Thoracic aorta (tissue), 2 donors: ENCODE measurements at places on chromosomes 2 and 18. TPM values are rescaled to one million over a fixed set of nuclear protein-coding genes. Genes with fewer than 3 reads are reported as not detected.
A peak's percentile ranks its signal among the peaks of the same experiment; 100 is the strongest.

Gene MERTK
- total RNA-seq, result 47.1 TPM

Gene HS1BP3
- total RNA-seq, result 65.8 TPM

Gene CNRIP1
- 45.6 TPM for total RNA-seq

Gene TRABD2A
- total RNA-seq, result 1.8 TPM

Gene ZC3H6
- 10.6 TPM for total RNA-seq

Gene TTC21B
- 34.1 TPM for total RNA-seq

Gene ZNF385B
- 1.9 TPM for total RNA-seq

Gene SLC9A4
- total RNA-seq, result not detected

Gene CRYGC
- total RNA-seq, result not detected

Gene ZSWIM2
- total RNA-seq, result not detected

Gene NETO1
- total RNA-seq, result not detected

Gene MPV17
- 58.1 TPM for total RNA-seq

Gene UCN
- 1.8 TPM for total RNA-seq

Gene EVA1A
- total RNA-seq, result 1.1 TPM

DNA sequence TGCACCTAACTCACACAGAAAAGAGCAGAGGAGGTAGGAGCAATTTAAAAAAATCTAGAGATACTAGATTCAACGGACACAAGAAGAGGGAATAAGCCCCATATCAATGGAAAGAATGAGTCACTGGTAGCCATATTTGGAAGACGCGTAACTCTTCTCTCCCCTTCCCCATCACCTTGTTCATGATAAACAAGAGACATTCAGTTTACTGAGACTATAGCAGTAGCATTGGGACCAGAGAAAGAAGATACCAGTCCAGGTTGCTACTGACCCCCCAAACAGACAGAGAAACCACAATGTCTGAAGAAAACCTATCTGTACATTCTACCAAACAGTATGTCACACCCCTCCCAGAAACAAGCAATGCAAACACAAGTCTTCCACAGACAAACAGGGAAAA is 81.1 kb downstream of the SLC66A3 start:
- DNase-seq, result no peak

DNA sequence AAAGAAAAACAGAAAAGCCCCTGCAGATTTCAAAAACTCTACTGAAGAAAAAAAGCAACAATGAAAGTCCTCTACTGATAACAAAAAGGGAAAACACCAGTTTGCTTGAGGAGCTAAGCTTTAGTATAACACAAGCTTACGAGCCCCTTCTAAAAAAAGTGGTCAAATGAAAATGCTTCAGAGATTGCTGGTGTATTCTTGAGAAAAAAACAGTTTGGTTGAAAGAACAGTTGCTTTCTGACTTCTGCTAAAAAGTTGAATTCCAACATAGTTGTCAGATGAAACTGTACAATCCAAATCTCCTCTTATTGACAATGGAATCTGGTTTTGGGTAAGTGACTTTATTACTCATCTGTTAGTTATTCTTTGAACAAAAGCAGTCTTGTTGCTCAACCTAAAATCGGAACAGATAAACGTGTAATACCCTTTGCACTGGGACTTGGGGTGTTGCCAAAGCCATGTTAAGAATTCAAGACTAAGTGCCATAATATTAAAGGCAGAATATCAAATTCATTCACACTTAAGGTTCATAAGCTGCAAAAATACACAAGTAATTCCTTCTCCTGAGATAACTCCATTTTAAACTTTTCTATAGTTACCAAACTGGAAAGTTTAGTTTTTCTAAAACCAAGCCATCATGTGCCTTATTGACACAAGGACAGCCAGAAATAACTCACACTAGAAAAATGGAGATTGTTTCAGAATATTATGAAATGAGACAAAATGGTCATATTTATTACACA is 45.3 kb upstream of the SPAG16 start:
- DNase-seq, result no peak

- no peak for DNase-seq
Observed at GRCh38 chr2:47007826-47008225, 92.2 kb upstream of the MCFD2 start.

DNA sequence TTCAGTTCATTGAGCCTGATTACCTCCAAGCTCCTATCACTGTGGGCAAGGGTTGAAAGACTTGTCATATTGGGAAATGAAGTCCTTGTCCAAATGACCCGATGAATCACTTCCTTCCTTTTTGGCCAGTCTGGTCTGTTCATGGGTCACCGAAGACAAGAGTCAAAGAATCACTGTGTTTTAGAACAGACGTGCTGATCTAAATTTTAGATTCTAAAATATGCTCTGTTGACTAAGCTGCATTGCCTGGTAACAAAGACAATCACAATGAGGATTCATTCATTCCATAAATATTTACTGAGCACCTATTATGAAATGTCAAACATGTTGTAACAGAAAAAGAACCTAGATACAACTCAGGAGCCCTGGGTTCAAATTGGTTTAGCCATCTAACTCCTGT is 99.4 kb upstream of the RND3 start:
- no peak for DNase-seq

GRCh38 chr2:38164881-38165280 is 88.9 kb upstream of the CYP1B1 start:
- no peak for DNase-seq

GRCh38 chr2:201242571-201243277 is 17.6 kb upstream of the CASP8 start:
- DNase-seq, result no peak

DNA sequence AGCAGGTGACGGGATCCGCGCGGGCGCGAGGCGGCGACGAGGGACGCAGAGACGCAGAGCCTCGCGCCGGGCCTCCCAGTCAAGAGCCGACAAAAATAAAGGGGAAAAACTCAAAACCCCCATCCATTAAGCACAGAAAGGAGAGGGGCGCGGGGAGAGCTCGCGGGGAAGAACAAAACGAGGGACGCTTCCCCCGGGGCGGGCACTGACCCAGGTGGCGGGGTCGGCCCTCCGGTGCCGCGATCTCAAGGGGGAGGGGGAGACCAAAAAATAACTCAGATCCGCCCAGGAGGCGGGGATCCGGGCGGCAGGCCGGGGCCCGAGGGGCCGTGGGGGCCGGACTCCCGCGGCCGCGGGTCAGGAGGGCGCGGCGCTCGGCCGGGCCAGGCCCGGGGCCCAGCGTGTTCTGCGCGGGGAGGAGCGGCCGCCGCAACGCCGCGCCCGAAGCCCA is 597 bp downstream of the RNF103 start:
- DNase-seq, result no peak

- peak; percentile 59 for DNase-seq
Observed at GRCh38 chr2:237581751-237582746, 8.5 kb downstream of the RAB17 start.

- DNase-seq, result no peak
Observed at GRCh38 chr2:85694052-85695025, at the start of gene GNLY. Gene GNLY, plus strand, starts transcription at chr2:85694358. Its CDS starts 61 bp downstream, at chr2:85694419.

DNA sequence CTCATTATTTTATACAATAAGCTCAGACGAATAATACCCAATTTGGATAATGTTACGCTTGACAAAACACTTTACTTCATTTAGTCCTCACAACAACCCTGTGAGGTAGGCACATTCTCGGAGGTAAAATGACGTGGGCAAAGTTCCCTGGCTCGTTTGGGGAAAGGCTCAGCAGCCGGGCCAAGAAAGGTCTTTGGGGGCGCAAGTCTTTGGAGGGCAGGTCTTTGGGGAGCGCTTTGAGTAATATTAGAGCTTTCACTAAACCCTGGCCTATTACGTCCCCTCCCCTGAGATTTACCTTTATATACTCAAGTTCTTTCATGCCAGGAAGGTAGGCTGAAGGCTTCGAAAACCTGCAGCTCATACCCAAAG is 427 bp downstream of the RBKS start:
- DNase-seq, result no peak

DNA sequence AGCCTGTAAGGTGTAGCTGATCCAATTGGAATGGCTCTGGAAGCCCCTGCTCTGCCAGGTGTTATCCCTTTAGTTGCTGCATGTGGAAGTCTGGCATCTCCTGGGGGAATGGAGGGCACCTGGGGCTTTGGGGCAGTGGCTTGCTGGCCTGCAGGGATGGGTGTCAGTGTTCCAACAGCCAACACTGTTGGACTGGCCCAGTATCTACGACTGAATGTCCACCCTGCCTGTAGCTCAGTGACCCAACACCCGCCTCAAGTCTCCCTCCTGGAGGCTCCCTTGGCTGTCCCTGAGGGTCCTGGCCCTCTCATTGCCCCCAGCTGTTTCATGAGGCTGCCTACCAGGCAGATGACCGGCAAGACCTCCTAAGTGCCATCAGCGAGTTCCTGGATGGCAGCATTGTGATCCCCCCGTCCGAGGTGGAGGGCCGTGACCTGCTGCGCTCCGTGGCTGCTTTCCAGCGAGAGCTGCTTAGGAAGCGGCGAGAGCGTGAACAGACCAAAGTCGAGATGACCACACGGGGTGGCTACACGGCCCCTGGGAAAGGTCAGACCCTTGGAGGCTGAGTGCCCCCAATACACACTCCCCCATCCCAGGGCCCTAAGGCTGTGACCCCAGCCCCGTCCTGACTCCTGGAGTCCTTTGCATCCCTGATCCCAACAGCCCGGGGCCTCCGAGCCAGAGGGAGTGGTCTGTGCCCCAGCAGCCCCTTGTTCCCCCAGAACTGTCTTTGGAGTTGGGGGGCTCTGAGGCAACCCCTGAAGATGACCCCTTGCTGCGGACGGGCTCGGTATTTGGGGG is 7.7 kb downstream of the SLC4A3 start:
- DNase-seq, result no peak

- no peak for DNase-seq
Observed at GRCh38 chr2:240296476-240297255, 138.8 kb upstream of the GPC1 start.

GRCh38 chr18:61676773-61677434 is 215.9 kb downstream of the RNF152 start:
- DNase-seq, result no peak

DNA sequence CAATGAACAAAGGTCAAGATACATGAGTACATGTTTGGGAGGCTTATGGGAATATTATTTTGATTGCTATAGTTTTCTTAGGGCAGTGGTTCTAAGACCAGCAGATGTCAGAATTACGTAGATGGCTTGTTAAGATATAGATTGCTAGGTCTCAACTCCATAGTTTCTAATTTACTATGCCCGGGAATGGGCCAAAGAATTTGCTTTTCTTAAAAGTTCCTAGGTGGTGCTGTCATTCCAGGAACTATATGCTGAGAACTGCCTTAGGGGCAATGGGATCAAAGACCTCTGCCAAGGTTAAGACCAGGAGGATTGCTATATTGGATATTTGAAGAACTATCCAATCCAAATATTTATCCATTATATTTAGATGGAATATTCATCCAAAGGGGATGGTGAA is 141.8 kb downstream of the FSIP2 start:
- no peak for DNase-seq

DNA sequence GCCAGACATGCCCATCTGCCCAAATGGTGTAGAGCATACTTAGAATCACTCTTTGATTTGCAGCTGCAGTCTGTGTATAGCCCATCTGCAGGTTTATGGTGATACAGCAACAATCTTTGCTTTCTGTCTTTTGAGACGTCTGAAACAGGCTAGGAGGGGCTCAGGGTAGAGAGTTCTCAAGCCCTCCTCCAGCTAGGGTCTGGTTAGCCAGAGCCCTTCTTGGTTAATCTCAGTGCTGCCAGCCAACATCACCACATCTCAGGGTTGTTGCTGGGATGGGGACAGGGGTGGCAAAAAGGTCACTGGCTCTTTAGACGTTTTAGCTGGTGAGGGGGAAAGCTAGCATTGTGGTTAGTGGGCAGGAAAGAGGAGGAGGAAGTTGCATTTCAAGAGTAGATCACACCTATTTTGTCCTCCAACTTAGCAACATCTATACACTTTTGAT is 136.6 kb upstream of the ACAA2 start:
- DNase-seq, result no peak

- DNase-seq, result no peak
Observed at GRCh38 chr2:36626071-36626470, 28.1 kb upstream of the FEZ2 start.

- DNase-seq, result no peak
Observed at GRCh38 chr2:103008586-103008985, 246.8 kb downstream of the TMEM182 start.

DNA sequence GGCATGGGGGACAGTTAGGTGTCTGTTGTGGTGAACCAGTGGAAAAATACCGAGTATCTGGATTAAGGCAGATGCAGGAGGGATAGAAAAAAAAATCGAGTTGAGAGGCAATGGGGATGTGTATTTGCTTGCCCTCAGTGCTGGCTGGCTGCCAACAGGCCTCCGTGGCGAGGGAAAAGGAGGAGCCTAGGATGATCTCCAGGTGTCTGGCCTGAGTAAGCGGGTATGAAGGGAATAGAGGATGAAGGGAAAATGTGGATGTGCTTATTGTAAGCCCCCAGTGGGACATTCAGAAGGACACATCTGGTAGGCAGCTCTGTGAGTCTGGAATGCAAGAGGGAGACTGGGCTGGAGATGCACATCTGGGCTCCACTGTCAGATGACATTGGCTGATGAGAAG is 22.8 kb downstream of the KCNS3 start:
- no peak for DNase-seq

- no peak for DNase-seq
Observed at GRCh38 chr2:238952261-238952919, 104.5 kb downstream of the TWIST2 start.

DNA sequence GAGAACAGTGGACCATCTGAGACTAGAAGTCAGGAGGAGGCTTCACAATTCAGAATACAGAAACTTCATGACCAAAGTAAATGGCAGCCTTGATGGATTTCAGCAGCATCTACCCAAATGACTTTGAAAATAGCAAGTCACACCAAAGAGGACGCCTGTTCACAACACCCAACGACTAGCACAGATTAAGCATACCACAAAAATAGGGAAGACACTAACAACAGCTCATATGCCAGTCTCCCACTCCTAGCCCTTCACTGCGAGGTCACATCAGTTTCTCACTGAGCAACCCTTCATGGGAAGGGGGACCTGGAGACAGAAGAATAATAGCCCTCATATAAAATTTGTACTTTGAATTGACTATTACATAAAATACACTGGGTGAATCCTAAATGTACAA is 228.4 kb upstream of the SLC39A10 start:
- DNase-seq, result no peak

GRCh38 chr18:58288921-58289797 is 245.1 kb downstream of the NEDD4L start:
- DNase-seq, result no peak

DNA sequence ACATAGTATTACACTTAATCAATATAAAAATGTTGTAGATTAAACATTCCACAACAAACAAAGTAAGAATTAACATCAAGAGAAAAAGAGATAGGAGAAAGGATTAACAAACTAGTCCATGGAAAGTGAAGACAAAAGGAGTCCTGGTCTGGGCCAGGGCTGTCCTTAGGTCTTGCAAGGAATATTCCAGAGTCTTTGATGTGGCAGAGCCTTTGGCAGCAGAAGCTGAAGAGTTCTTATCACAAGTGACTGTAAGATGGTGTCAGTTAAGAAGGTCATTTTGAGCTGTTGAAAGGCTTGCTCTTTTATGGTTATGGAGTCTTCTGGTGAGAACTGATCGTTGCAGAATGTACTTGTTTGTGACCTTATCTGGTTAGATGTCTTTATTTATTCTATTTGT is 127.7 kb upstream of the LRRTM4 start:
- DNase-seq, result no peak
